Stimulated activated CD8-positive, alpha-beta memory T cell treated with anti-CD3 and anti-CD28 coated beads, Interleukin-7, amount 100 ng/mL, for 1 hour (primary cell): ENCODE measurements at places on chromosomes 1 and 21.

DNA sequence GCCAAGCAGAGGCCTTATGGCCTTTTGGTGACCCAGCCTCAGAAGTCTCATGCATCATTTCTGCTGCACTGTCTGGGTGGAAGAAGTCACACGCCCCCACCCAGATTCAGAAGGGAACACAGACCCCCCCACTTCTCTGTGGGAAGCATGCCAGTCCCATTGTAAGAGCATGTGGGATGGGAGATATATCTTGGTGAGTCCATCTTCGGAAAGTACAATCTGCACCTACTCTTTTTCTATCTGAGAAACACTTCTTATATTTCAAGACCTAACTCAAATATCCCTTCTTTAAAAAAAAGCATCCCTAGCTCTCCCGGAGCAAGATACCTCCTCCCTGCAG, 159.6 kb upstream of the FGGY start:
- no peak for DNase-seq

GRCh38 chr1:225474439-225474985, 46.7 kb upstream of the LBR start:
- no peak for DNase-seq

DNA sequence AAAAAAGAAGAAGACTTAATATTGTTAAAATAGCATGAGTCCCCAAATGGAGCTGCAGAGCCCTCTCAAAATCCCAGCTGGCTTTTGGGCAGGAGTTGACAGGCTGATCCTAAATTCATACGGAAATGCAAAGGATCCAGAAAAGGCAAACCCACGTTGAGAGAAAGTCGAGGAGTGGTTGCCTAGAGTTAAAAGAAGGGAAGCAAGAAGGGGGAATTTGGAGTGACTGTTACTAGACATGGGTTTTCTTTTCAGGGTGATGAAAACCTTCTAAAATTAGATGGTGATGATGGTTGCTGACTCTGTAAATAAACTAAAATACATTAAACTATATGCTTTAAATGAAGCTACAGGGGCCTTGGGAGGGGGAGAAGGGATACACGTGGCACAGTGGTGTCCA, 1.6 kb downstream of the DNMT3L start:
- DNase-seq, result no peak

GRCh38 chr1:98398092-98398491, 263.4 kb upstream of the SNX7 start:
- DNase-seq, result no peak
